ENCODE measurements at places on chromosomes 11 and 22. TPM values are rescaled to one million over a fixed set of nuclear protein-coding genes. Genes with fewer than 3 reads are reported as not detected.

DNA sequence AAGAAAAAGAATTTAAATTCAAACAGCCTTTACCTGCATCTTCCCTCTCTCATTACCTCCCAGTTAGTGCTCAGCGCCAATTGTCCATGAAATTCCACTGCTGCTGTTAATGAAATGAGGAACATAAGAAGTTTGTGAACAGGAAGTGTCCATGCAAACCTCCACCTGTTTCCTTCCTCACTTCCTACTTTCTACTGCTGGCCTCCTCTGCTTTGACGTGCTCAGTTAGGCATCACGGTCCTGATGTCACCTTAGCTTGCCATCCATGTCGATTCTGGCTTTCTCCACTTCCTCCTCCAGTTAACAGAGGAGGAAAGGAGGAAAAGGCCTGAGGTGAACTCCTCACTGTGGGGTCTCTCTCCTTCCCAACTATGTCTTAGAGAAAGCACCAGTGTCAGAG lies 26.9 kb upstream of the HTR3A start:
- H3K36me3 ChIP-seq, result no peaks in the 10 kb centered on the region
- H3K27ac ChIP-seq, result no peak overlapping the region
- peaks cover 98% of the 10 kb centered on the region for H3K27me3 ChIP-seq
- no peaks in the 10 kb centered on the region for H3K4me1 ChIP-seq

DNA sequence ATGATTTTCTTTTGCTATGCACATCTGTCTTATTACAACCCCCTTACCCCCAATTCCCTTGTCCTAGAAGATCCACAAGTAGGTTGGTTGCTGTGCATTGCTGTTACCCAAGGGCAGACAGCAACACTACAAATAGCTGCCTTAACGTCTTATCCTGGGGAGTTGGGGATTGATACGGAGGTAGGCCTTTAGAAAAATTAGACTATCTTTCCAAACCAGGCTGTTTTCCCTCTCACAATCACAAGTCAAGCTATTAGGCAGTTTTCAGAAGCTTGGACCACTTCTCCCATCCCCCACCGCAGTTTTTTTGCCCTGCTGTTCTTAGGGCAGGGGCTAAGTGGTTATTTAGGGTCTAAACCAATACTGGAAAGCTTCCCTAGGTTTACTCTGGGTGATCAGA lies 2.8 kb upstream of the PHLDB1 start:
- peaks cover 6% of the 10 kb centered on the region for H3K4me1 ChIP-seq
- no peak overlapping the region for H3K4me3 ChIP-seq
- peaks cover 20% of the 10 kb centered on the region for H3K36me3 ChIP-seq
- H3K27me3 ChIP-seq, result peaks cover 13% of the 10 kb centered on the region
- DNase-seq, result no peak

GRCh38 chr11:61890529-61891330 lies 615 bp downstream of the FADS3 start:
- no peak overlapping the region for H3K27ac ChIP-seq
- H3K27me3 ChIP-seq, result no peaks in the 10 kb centered on the region
- peak overlapping the region; percentile 94 for H3K4me3 ChIP-seq
- peaks cover 12% of the 10 kb centered on the region for H3K4me1 ChIP-seq
- peak; percentile 64 for DNase-seq

GRCh38 chr11:72821920-72822799 lies 7.9 kb downstream of the ATG16L2 start:
- peak overlapping the region; percentile 57 for H3K4me3 ChIP-seq
- H3K27ac ChIP-seq, result no peak overlapping the region
- no peaks in the 10 kb centered on the region for H3K27me3 ChIP-seq
- H3K36me3 ChIP-seq, result no peaks in the 10 kb centered on the region
- peak; percentile 92 for DNase-seq
- peaks cover 11% of the 10 kb centered on the region for H3K4me1 ChIP-seq

GRCh38 chr11:126355324-126355925 lies at the start of gene ST3GAL4:
TSS of gene ST3GAL4 (plus strand) at chr11:126355686. CDS start at chr11:126406156, 50,470 bp downstream.
- H3K27ac ChIP-seq, result peak within 1 kb of the TSS; percentile 99
- peak; percentile 55 for DNase-seq
- H3K36me3 ChIP-seq, result peaks cover 8% of the 10 kb centered on the region
- peaks cover 71% of the 10 kb centered on the region for H3K4me1 ChIP-seq

GRCh38 chr11:90747057-90747456 lies 524.2 kb upstream of the CHORDC1 start:
- no peaks in the 10 kb centered on the region for H3K4me1 ChIP-seq
- H3K27ac ChIP-seq, result no peak overlapping the region
- no peaks in the 10 kb centered on the region for H3K27me3 ChIP-seq
- peak; percentile 49 for DNase-seq

DNA sequence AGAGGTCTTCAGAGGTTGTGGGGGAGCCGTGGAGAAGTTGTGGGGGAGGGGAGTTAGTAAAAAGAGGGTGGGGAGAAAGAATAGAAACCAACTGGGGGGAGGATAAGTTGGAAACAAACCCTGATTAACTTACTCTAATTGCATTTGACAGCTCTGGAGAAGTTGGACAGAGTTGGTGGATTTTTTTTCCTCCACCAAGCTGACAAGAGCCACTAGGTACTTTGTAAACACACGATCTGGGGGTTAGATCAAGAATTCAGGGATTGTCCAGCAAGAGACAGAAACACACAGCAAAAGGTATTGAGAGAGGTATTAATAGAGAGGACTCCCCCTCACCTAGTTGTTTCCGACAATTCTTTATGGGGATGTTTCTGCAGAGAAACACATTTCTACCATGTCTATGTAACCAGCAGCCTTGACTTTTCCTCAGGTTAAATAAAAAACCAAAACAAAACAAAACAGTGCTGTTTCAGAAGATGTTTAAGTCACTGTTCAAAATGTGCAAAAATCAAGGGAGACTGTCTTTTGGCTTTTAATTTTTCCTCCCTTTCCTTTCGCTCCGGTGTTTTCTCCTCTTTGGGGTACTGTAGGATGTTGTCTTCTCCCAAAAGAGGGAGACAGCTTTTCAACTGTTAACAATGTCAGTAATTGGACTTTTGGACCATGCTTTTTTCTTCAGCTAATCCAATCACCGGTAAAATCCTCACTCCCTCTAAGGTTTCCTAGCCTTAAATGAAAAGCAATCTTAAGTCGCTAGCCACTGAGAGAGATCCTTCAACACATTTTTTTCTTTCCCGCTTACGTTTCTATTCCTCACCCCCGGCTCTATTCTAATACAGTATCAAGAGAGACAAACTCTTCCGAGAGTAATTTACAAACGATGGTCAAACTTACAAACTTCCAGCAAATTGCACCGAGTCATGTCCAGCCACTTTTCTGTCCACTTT lies 708 bp downstream of the MAML2 start:
- H3K27ac ChIP-seq, result peak overlapping the region; percentile 70
- H3K4me3 ChIP-seq, result peak overlapping the region; percentile 78
- peaks cover 44% of the 10 kb centered on the region for H3K4me1 ChIP-seq
- H3K27me3 ChIP-seq, result no peaks in the 10 kb centered on the region
- H3K36me3 ChIP-seq, result peaks cover 12% of the 10 kb centered on the region
- peak; percentile 12 for DNase-seq

DNA sequence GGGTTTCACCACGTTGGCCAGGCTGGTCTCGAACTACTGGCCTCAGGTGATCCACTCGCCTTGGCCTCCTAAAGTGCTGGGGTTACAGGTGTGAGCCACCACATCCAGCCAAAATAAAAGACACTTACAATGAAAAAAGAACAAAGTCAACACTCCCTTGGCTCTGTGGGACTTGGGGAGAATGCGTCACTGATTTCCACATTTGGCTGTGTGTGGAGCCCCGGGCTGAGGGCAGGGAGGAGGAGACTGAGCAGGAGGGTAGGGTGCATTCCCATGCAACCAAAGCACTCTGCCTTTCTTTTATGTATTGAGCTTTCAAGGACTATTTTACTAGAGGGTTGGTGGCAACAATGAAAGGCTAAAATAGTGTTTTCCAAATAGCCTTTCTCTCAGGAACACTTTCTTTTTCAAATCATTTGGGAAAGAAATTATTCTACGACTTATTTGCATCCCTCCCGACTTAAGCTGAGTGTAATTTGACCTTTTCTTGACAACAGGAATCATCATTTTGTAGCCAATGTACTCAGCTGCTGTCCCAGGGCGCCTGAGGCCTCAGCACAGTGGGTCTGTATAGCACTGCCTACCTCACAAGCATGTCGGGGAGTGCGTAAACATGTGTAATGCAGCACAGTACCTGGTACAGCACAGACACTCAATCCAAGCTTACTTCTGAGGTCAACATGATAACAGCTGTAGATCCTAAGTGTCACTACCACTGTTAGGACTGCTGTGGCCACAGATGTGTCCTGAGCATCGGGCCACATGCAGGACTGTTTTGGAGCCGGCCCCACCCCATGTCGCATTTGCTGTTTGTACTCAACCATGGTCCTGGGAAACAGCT lies 10.1 kb upstream of the SERPIND1 start:
- H3K36me3 ChIP-seq, result 0 out of 2 replicates have a peak, but pooled peaks cover 2% of the 10 kb centered on the region
- H3K4me3 ChIP-seq, result no peak overlapping the region
- no peak overlapping the region for H3K27ac ChIP-seq
- no peaks in the 10 kb centered on the region for H3K27me3 ChIP-seq

GRCh38 chr22:22593964-22594656 lies 35.0 kb upstream of the PRAME start:
- H3K36me3 ChIP-seq, result no peaks in the 10 kb centered on the region
- no peaks in the 10 kb centered on the region for H3K4me1 ChIP-seq
- H3K4me3 ChIP-seq, result no peak overlapping the region
- peak; percentile 40 for DNase-seq

- no peak overlapping the region for H3K27ac ChIP-seq
- H3K27me3 ChIP-seq, result no peaks in the 10 kb centered on the region
Measured at GRCh38 chr22:21686634-21687393, 21.0 kb downstream of the PPIL2 start.

DNA sequence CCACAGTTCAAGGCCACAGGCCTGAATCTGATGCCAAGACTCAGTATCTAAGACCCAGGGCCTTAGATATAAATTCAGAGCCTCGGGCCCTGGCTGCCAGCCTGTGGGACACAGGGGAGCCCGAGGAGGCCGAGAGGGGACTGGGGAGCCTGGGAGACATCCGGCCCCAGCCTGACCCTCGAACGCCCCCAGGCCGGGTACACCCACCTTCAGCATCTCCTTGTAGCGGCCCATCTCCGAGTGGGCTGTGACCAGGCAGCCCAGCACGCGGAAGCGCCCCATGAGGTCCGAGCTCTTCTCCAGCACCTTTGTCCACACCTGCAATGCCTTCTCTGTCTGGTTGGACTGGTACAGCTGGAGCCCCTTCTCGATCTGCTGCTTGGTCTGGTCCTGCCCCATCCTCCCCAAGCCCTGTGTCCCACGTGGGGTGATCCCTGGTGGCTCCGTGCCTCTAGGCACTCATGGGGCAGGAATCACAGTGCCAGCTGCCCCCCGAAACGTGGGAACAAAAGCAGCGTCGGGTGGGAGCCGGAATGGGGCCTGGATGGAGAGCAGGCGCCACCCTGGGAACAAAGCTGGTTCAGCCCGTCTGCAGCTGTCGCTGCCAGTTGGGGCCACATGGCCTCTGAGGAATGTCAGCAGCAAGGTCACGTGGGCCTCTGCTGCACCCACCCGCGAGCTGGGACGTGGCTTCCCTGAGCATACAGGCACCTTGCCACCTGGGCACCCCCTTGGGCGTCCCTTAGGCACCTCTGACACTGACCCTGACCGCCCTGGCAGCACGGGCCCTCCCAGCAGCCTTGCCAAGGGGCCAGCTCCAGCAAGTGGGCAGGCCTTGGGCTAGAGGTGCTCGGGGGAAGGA lies at the start of gene RAPSN:
Gene RAPSN, minus strand, starts transcription at position 571 of the 862 bp plus-strand sequence. Its CDS starts 172 bp downstream, at position 399.
- H3K27ac ChIP-seq, result no peak within 1 kb of the TSS
- H3K36me3 ChIP-seq, result no peaks in the 10 kb centered on the region
- no peaks in the 10 kb centered on the region for H3K27me3 ChIP-seq
- H3K4me3 ChIP-seq, result no peak within 1 kb of the TSS
- DNase-seq, result no peak
- no peaks in the 10 kb centered on the region for H3K4me1 ChIP-seq

DNA sequence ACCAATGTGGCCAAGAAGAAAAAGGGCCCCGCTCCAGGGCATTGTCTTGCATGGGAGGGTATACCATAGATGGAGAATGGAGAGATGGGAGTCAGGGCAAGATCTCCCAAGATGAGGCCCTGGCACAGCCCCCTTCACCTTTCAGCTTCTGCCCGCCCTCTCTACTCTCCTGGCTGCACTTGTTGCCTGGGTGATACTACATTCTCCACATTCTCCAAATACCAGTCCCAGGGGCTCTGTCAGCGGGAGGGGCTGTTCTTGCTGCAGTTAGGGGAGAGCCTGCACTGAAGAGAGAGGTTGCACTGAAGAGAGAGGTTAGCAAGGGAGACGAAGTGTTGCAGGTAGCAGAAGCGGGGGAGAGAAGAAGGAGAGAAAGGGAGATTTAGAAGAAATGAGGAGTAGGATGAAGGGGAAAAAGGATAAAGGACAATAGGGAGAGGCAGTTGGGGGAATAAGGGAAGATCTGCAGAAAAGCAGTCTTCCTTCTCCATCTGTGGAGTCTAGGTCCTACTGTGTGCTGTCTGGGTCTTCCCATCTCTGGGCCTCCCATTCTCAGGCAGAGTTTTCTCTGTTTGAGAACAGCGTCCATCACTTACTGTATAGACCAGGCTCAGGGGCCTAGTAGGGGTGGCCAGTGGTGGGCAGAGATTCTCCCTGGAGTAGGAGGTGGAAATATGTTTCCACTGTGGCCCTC lies 8.0 kb downstream of the PHLDB1 start:
- no peak overlapping the region for H3K4me3 ChIP-seq
- H3K27ac ChIP-seq, result no peak overlapping the region
- H3K4me1 ChIP-seq, result peaks cover 33% of the 10 kb centered on the region
- DNase-seq, result peak; percentile 67
- no peaks in the 10 kb centered on the region for H3K36me3 ChIP-seq

GRCh38 chr11:69911310-69912160 lies 92.3 kb upstream of the FGF3 start:
- no peak overlapping the region for H3K4me3 ChIP-seq
- no peaks in the 10 kb centered on the region for H3K36me3 ChIP-seq
- no peaks in the 10 kb centered on the region for H3K27me3 ChIP-seq
- no peak for DNase-seq
- peaks cover 98% of the 10 kb centered on the region for H3K4me1 ChIP-seq

- H3K27ac ChIP-seq, result no peak overlapping the region
- H3K27me3 ChIP-seq, result peaks cover 15% of the 10 kb centered on the region
- no peak overlapping the region for H3K4me3 ChIP-seq
- peaks cover 29% of the 10 kb centered on the region for H3K4me1 ChIP-seq
- no peaks in the 10 kb centered on the region for H3K36me3 ChIP-seq
- DNase-seq, result no peak
Measured at GRCh38 chr11:119912229-119912628, 183.2 kb upstream of the NECTIN1 start.

- no peaks in the 10 kb centered on the region for H3K4me1 ChIP-seq
- no peaks in the 10 kb centered on the region for H3K27me3 ChIP-seq
- no peak for DNase-seq
- no peak overlapping the region for H3K27ac ChIP-seq
Measured at GRCh38 chr11:33988586-33989370, 62.8 kb upstream of the CAPRIN1 start.

GRCh38 chr11:102196351-102196750 lies 86.1 kb downstream of the YAP1 start:
- no peak for DNase-seq
- peaks cover 44% of the 10 kb centered on the region for H3K36me3 ChIP-seq
- H3K27me3 ChIP-seq, result no peaks in the 10 kb centered on the region
- H3K4me1 ChIP-seq, result no peaks in the 10 kb centered on the region

- peak; percentile 88 for DNase-seq
- no peak overlapping the region for H3K27ac ChIP-seq
- no peak overlapping the region for H3K4me3 ChIP-seq
- peaks cover 8% of the 10 kb centered on the region for H3K4me1 ChIP-seq
Measured at GRCh38 chr11:57560146-57560545, 7.3 kb downstream of the UBE2L6 start.

CABP4 gene
- 2.5 TPM for total RNA-seq

OR52B2 gene
- not detected for total RNA-seq

SLC17A6 gene
- total RNA-seq, result not detected

SCGB1D2 gene
- not detected for total RNA-seq

CD6 gene
- total RNA-seq, result 0.74 TPM

OR10A2 gene
- total RNA-seq, result not detected

All from PC-9 (cell line).